ENCODE measurements at places on chromosomes 1 and 21.

DNA sequence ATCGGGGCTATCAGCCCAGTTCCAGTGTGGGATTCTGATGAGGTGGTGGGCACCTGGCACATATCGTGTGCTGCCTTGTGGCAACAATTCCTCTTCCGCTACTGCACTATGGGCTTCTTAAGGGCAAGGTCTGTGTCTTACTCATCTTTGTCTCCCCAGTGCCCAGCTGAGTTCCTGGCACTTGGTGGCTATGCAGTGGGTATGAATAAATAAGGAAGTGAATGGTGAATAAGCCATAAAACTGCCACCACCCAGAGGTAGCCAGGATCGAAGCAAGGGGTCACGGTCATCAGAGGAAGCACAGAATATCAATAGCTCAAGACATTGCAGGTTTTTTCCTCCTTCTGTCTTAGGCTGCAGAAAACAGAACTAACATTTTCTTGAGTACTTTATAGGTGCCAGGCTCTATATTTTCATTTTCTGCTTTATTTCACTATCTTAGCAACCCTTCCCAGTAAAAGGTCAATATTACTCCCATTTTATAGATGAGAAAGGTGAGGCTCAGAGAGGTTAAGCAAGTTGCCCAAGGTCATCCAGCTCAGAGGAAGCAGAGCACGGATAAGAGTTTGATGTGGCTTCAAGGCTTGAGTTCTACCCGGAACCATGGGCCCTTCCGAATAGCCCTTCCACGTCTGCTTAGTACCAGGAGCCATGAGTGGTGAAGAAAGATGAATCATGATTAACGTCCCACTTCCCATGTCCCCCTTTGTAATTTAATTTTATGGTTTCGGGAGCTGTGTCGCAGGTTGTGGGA lies 10.2 kb downstream of the C1orf94 start:
- DNase-seq = no peak

DNA sequence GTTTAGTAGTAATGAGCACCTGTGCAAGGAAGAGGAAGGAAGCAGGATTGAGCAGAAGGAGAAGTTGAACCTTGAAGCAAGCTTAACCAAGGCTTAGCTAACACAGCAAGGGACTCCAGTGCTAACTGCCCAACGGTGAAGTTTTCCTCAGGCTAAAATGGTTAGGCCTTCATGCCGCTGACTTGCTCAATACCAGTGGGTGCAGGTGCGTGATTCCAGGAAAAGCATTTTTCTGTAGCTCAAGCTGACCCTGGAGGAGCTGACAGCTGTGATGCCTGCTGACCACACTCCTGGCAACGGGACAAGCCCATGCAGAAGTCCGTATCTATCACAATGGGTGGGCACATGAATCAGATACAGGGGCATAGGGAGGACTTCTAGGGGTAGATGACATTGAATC lies 76.5 kb upstream of the FGGY start:
- DNase-seq = no peak

DNA sequence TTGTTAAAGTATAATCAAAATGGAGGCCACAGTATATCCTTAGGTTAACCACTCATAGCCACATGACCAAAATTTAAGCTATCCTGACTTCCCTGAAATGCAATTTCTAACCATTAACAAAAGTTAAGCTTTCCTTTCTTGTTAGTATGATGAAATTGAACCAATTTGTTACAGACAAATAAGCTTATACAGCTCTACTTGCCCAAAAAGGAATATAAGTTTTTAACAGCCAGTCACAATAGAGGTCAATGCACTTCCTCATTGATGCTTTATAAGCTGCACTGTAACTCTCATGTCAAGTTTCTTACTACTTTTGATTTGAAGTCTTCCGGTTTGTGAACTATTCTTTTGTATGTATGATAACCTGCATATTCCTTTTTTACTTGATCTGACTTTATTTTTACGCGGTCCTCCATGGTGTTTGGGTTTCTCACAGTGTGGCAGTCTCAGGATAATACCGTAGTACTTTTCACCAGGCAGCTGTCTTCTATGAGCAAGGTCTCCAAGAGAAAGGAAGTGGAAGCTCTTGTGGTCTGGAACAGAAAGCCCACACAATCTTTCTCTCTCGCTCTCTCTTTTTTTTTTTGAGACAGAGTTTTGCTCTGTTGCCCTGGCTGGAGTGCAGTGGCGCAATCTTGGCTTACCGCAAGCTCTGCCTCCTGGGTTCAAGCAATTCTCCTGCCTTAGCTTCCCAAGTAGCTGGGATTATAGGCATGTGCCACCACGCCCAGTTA lies 331.6 kb downstream of the SRGAP2C start:
- no peak for DNase-seq

DNA sequence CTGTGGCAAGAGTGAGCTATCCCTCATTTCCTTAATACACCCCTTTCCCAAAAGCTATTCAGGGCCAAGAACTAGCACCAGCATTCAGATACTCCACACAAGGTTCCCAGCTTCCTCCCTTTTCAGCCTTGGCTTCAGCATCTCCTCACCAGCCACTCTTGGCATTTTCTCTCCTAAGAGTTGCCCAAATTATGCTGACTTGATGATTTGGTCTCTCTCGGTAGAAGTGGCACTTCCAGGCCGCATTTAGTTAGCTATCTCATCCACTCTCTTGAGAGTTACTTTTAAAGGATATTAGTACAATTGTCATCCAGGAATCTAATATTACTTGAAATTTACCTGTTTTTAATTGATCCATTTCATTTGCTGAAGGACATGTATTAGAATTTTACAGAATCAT lies 199.0 kb upstream of the DMRTA2 start:
- DNase-seq = no peak

- no peak for DNase-seq
Measured at GRCh38 chr1:28066393-28067154, 21.8 kb downstream of the EYA3 start.

GRCh38 chr1:88169139-88169538 lies 514.9 kb upstream of the PKN2 start:
- DNase-seq = no peak

- no peak for DNase-seq
Measured at GRCh38 chr1:233107130-233107660, 156.8 kb downstream of the NTPCR start.

DNA sequence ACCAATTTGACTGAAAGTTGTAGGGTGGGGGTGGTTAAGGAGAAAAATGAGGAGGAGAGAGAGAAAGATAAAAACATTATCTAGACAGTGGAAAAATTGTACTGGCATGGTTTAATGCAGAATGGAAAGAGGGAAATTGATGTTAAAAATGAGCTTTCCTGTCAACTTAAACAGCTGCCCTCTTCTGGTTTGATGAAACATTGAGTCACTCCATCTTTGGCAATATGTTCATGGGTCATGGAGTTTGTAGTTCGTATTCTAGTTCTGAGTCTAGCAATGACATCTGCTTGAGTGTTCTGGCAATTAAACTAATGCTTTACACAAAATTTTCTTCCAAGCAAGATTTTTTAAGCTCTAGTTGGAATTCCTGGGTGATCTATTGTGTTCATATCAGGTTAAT lies 9.6 kb downstream of the ZNF648 start:
- no peak for DNase-seq

DNA sequence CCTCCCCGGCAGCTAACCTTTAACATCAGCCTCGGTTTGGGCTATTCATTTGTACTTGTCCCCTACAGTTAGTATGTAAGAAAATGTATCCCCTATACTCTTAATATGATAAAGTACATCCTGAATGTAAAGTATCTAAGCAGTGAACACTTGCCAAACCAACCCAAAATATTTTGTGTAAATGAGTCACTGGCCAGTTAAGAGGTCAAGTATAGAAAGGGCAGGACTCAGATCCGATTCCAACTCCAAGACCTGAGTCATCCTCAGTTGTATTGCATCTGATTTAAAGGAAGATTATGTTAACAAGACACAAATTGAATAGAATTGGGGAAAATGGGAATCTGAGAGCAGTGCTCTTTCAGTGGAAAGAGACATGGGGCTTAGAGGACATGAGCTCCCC lies 84.4 kb downstream of the CD58 start:
- peak; percentile 77 for DNase-seq

DNA sequence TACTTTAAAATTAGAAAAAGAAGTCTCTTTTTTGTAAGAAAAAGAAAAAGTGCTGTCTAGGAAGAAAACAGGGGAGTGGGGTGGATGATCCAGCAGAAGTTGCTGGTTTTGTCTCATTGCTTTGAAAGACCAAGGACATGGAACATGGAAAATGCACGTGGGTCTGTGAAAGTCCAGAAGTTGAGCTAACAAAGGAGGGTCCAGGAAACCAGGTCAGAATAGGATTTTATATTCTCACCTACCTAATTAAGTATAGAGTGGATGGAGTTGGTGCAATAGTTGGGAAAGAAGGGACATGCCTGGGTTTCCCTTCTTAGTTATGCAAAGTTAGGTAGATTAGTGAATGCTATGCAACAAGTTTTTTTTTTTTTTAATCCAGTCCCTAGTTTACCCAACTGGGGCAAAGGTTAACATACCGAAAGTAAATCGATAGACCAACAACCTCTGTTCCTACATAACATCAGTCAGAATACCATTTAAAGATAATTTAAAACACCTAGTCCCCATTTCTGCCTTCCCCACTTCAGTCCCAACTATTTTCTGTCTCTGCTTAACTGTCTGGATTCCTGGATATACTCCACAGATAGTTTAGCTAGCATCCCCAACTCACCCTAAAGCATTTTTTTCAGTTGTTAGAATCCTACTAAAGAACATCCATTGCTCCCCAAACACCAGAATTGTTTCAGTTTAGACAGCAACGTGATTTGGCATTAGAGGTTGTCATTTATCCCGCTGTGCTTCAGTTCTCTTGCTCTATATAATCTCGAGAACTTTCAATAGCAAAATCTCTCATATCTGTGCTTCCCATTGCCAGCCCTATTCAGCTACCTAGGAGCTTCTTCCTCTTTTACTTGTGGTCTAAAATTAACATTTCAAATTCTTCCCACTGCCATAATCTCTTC lies 105.7 kb upstream of the PLPPR5 start:
- DNase-seq = no peak

DNA sequence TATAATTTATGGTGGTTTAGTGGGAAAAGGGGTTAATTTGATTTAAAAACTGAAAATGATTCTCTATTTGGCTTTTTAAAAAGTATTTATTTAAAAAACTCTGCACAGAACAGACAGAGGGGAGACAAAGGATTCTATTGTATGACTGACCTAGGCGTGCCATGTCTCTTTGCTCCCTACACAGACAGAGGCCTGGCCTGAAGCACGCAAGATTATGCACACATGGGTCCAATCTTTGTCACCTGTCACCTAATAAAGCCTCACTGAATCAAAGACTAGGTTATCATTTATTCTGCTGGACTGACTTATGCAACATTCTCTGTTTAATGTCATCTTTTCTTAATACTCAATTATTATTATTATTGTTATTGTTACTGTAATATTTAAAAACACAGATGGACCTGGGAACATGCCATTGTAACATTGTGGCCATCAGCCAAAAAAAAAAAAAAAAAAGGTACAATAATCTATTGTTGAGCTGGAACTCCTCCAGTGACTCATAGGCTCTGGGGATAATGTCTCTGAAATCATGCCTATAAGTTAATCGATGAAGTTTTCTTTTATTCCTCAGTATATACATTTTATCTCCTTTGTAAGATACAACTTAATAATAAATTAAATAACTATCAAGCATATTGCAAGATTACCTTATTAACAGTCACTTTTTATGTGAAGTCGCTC lies 112.1 kb downstream of the RUNX1 start:
- no peak for DNase-seq

- DNase-seq = no peak
Measured at GRCh38 chr21:22632176-22632575, 1634.0 kb downstream of the NCAM2 start.

- DNase-seq = peak; percentile 73
Measured at GRCh38 chr1:67532452-67533216, 102.4 kb upstream of the SERBP1 start.

- DNase-seq = no peak
Measured at GRCh38 chr1:43536196-43536863, 5.6 kb downstream of the PTPRF start.

GRCh38 chr1:183138301-183138700 lies 47.8 kb upstream of the LAMC2 start:
- no peak for DNase-seq

DNA sequence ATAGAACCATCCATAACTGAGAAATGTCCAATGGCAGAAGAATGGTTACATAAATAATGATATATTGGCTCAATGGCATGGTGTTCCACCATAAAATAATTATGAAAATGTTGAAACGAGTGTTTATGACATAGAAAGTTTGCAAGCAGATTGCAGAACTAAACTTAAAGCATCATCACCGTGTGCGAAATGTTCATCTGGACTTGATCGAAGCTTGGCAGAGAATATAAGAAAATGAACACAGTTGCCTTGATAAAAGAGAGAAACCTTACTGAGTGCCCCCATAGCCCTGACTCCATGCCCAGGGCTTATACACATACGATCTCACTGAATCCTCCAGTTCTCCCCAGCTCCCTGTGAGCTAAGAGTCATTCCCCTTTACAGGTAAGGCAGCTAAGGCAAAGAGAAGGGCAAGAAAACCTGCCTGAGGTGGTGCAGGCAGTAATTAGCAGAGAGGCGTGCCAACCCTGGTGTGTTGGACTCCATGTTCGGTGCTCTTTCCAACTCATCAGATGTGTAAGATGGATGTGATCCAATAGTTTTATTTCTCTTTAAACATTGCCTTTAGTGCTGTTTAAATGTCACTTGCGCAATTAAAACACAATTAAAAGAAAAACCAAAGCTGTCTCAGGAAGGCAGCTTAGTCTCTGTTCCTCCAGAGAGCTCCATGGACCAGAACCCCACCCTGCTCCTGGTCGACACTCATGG lies 21.8 kb upstream of the SPOCD1 start:
- DNase-seq = no peak

- peak; percentile 86 for DNase-seq
Measured at GRCh38 chr1:203197625-203198024, 11.1 kb upstream of the CHI3L1 start.

GRCh38 chr1:203098445-203098844 lies 12.6 kb upstream of the MYOG start:
- DNase-seq = no peak

GRCh38 chr1:174676856-174677255 lies 229.1 kb downstream of the GPR52 start:
- no peak for DNase-seq

DNA sequence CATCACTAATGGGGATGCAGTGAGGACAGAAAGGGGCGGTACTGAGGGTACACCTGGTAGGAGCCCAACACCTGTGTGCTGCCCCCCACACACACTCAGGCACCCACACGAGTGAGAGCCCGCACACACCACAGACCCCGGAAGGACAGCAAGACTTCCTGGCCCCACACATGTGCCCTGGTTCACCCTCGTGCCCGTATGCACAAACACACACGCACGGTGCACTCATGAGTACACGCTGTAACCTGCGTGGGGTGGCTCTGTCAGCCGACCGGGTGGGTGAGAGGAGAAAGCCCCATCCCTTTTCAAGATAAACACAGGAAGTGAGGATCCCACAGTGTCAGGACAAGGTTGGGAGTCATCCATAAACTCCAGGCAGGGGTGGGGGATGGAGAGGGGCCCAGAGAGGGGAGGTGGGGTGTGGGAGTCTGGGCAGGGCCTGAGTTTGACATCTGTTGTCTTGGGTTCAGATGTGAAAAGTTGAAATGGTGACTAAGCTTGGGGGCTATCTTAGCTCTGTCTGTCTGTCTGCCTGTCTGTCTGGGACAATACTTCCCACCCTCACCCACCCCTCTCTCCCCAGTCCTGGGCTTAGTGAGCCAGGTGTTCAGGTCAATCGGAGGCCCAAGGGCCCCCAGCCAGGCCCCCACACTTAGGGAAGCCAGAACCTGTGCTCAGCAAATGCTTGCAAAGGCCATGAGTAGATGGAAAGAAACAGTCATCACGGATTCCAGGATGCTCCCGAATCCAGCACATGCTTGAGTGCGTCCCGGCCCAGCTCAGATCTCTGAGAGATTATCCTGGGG lies 119.8 kb upstream of the ZBTB40 start:
- peak; percentile 39 for DNase-seq

Data from fibroblast of skin of right quadriceps (primary cell).